ENCODE measurements at places on chromosomes 6 and 20.
A peak's percentile ranks its signal among the peaks of the same experiment; 100 is the strongest.

DNA sequence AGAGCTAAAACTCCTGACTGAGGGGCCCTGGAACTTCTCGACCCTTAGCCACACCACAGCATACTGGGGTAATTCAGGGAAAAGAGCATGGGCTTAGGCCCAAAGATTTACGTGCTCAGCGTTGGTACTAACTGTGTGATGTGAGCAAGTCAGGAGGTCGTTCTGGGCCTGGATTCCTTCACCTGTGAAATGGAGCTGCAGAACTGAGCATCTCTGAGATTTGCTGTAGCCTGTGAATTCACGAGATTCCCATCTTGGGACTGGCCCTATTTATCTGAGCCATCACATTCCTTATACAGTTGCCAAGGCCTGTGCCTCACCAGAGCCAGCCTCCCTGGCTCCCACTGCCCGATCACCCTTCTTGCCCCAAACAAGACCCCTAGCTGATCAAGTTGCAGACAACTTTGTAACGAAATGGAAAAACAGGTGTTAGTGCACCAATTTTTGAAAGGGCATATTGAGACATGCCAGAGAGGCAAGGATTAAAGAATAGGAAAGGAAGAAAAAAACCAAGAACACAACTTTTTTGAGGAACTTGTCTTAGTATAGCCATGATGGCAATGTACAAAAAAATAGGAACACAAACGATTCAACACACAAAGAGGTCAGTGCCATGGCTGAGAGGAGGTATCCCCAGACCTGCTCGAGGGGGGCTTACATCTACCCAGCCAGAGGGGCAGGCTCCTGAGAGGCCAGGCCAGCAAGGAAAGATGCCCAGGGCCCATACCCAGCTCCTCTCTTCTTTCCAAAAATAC is 323.0 kb upstream of the JARID2 start:
- no peak for DNase-seq

GRCh38 chr6:39152262-39152661 is 37.3 kb upstream of the SAYSD1 start:
- no peak for DNase-seq

DNA sequence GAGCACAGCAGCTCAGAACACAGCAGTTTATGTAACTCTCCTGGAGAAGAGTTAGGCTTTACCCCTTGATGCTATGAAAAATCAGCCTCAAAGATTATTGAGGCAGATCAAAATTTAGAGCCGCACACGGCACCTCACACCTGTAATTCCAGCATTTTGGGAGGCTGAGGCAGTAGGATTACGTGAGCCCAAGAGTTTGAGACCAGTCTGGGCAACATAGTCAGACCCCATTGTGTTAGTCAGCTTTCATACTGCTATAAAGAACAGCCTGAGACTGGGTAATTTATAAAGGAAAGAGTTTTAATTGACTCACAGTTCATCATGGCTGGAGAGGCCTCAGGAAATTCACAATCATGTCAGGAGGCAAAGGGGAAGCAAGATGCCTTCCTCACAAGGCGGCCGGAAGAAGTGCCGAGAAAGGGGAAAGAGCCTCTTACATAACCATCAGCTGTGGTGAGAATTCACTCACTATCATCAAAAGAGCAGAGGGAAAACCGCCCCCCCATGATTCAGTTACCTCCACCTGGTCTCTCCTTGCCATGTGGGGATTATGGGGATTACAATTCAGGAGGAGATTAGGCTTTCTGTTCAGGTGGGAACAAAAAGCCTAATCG is 87.7 kb downstream of the SGK1 start:
- DNase-seq: peak; percentile 54

- no peak for DNase-seq
These were observed 201.0 kb upstream of the CST7 start for GRCh38 chr20:24747881-24748595.

DNA sequence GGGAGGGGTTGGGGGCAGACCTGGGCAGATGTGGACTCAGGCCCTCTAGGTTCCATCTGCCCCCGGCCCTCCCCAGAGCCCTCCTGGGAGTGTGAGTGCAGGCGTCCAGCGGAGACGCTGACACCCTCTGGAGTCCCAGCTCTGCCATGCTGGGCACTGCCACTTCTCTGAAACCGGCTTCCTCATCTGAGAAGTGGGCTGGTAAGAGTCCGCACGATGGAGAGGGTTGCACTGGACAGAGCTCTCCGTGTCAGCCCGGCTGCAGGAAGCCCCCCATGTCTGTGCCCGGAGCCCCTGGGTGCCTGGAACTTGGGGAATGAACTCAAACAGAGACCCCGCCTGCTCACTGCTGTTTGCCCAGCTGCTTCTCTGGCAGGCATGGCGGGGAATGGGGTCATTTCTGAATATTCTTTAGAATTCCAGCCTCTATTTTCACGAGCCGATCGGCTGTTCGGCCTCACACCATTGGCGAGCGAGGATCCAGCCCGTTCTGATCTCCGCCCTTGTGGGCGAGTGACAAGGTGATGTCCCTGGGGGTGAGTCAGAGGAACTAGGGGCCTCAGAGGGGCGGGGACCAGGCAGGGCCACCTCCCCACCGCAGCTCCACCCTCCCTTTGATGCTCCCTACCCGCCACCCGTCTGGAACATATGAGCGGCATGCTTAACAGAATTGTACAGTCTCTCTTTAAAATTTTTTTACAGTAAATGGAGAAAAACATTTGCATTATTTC is 47.8 kb upstream of the GATA5 start:
- no peak for DNase-seq

DNA sequence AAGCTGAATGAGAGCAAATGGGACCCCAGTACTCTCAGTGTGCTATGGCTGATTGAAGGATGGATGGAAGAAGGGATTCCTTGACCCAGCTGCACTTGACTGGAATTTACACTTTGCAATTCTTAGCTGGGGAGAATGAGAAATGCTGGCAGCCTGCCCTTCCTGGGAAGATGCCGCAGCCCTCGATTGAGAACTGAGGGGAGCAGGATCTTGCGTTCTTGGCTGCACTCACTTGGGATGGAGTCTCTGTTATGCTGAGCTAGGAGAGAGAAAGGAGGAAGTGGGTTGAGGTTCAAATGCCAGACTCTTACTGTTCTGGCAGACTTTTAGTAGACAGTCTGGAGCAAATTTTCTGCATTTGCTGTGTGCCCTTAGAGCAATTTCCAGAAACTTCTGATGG is 221.2 kb downstream of the FNDC1 start:
- no peak for DNase-seq

DNA sequence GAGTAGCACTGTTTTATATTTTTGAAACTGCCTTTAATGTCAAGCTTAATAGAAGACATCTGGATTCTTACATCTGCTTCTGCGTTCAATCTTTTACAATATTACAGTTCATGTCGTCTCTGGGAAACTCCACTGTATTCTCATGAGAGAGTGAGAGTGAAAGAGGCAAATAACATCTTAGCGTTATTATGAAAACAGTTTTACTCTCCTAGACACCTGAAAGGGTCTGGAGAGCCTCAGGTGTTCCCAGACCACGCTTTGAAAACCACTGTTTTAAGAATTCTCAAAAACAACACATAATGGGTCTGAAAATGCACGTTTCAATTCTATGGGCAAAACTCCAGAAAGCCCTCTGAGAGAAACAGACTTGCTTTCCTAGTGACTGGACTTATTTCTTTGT is 63.3 kb downstream of the ARHGAP18 start:
- DNase-seq: no peak

- DNase-seq: no peak
These were observed 119.0 kb downstream of the EYA4 start for GRCh38 chr6:133360194-133360593.

DNA sequence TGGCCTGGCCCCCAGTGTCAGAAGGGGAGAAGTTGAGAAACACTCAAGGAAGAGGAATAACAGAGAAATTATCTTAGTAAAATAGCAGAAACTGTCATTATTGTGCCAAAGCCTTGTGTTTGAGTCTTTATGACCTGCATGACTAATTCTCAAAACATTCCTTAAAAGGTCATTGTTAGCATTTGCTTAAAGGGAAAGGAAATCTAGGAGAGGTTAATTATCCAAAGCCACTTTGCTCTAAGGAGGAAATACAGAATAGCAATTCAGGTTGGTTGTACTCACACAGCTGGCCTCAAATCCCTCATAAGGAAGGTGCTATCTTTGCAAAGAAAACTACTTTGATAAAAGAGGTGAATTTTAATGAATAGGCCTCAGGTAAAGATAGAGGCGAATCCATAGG is 516.7 kb downstream of the CBLN4 start:
- no peak for DNase-seq

GRCh38 chr6:163398115-163398514 is 16.4 kb upstream of the QKI start:
- DNase-seq: no peak

- no peak for DNase-seq
These were observed 97.8 kb upstream of the PDE10A start for GRCh38 chr6:165760803-165761185.

DNA sequence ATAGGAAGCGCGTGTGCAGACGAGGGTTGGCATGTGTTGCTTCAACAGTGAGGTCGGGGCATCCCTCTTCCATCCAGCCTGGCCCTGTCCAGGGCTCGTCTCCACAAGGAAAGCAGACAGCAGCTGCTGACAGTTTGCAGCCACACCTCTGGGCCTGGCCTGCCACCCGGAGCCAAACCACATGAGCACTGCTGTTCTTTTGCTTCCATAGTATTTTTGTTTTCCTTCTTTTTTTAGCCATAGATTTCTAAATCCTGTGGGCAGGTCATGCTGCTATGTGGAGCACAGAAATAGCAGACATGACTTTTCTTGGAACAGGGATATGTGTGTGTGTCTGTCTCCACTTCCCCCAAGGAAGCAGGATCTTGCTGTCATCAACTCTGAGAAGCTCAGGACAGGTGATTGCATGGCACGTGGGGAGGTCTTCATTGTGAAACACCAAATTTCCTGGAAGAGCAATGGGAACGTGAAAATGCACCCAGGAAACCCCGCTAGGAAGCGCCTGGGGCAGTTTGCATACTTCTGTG is 167.4 kb downstream of the DTNBP1 start:
- no peak for DNase-seq

DNA sequence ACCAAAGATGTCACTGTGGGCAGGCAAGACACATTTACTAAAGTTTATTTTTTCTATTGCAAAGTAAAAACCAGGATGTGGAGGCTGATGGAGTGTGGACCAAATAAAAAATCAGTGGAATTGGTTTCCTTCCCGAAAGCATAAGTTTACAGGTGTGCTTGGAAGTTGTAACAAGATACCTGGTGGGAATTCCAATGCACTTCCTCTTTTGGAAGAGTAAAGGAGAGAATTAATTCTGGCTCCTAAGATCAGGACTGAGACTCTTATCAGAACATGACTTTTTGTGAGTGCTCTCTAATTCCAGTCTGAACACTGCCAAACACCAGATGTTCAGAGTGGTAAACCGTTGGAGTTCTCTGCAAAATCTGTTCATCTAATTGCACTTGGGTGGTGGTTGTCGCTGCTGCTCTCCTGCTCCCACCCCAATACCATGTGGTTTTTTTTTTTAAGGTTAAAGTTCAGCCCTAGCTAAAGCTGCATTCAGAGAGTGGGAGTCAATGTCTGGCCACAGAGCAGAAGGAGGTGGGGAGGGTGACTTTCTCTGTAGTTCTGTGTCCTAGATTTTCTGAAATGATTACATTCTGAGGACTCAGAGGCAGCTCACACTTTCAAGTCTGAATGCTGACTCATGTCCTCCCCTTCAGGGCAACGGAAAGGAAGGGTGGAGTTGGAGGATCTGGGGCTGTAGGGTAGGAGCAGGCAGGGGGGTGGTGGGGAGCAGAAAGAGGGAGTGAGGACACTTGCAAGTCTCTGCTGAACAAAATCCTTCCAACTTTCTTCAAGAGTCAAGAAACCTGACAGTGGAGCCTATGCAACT is 275.8 kb upstream of the PRDM1 start:
- DNase-seq: peak; percentile 66

- no peak for DNase-seq
These were observed 360.5 kb downstream of the BCKDHB start for GRCh38 chr6:80466981-80467380.
